Fibroblast of upper back skin (primary cell): ENCODE measurements at places on chromosomes 12 and 14.

GRCh38 chr12:34016361-34016760 lies 5.9 kb upstream of the ALG10 start:
- DNase-seq = no peak

GRCh38 chr14:34211732-34212131 lies 250.3 kb downstream of the SPTSSA start:
- DNase-seq = no peak

GRCh38 chr14:73777420-73777819 lies 63.2 kb upstream of the PNMA1 start:
- DNase-seq = no peak

- no peak for DNase-seq
These were observed 29.6 kb downstream of the TMX1 start for GRCh38 chr14:51269634-51270033.

DNA sequence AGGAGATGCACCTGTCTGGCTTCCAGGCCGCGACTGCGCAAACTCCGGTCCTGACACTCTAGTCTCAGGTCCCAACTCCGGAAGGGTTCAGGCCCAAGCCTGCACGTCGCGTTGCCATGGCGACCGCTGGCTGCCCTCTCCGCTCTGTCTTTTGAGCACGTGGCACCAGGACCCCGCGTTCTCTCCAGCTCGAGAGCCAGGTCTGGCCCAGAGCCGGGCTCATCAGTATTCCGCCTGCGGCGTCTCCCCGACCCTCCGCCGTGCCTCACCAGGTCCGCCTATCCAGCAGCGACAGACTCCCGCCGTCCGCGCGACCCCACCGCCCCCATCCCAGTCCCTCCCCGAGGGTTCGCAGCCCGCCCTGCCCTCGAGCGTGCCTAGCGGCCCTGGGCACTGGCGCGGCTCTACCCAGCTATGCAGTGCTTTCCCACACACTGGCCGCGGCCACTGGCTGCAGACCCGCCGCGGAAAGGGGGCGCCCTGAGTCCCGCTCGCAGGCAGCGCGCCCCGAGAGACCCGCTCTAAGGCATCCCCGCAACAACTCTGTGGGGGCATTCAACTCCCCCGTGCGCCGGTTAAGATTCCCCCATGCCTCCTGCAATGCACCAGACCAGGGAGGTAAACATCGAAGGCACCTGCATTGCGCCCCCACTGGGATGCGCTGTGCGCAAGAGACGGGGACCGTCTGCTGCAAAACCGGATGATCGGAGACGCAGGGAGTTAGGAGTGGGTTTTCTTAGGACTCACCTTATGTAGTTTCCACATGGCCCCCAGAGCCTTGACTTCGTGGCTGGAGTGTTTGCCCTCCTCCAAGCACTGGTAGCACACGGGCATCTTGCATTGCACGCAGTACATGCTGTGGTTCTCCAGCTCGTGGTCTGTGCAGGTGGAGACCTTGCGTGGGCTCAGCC lies 1.3 kb downstream of the TRIM9 start:
- DNase-seq = no peak

GRCh38 chr14:54815016-54815415 lies 87.6 kb downstream of the GCH1 start:
- peak; percentile 68 for DNase-seq

DNA sequence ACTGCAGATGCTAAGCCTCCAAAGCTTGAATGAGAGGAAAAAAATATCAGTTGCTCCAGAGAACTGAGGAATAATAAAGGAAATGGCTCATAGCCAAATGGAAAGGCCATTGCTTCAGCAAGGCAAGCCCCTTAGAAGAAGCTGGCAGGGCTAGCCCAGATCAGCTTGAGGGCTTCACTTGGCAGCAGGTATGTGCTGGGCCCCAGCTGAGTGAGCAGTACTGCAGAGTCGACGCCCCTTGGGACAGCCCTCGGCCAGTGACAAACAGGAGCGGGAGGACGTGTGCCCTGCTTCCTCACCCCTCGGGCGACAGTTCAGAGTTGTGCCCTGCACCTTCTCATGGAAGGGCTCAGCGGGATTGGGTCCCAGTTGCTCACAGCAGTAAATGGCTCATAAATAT lies 1031.2 kb upstream of the TMEM132C start:
- no peak for DNase-seq

- DNase-seq = peak; percentile 19
These were observed 20.8 kb upstream of the PYROXD1 start for GRCh38 chr12:21416511-21417121.

DNA sequence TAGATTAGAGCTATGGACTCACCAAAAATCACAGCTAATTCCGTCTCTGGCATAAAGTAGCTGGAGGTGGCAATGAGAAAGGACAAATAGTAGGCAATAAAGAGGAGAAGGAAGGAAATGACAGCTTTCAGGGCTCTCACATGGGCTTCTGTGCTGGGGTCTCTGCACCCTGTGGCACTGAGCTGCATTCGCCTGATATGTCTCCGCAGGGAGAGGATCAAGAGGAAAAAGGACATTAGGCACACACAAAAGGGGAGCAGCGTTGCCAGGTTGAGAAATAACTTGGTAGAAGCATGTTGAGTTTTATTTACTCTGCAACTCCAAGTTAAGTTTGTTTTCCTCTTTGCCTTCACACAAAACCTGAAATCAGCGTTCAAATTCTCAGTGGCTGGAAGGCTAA lies 686 bp downstream of the TAS2R7 start:
- DNase-seq = no peak

DNA sequence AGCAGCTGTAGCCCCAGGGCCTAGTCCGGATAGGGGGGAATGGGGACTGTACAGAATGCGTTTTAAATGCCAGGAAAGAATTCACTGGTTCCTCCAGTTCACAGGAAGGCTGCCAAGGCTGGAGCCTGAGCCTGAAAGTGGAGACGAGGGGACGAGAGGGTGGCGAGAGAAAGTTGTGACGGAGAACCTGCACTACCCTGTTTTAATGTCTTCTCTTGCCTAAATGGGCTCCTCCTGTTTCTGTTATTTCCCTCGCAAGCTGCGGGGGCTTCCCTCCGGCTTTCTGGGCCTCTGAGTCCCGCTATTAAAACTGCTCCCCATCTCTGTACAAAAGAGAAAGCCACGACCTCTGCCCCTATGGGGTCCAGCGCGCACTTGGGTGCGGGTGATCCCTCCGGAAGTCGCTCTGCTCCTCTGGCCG lies 4.5 kb downstream of the C1QL4 start:
- no peak for DNase-seq

GRCh38 chr14:54627540-54628363 lies 60.8 kb downstream of the SAMD4A start:
- DNase-seq = peak; percentile 69

DNA sequence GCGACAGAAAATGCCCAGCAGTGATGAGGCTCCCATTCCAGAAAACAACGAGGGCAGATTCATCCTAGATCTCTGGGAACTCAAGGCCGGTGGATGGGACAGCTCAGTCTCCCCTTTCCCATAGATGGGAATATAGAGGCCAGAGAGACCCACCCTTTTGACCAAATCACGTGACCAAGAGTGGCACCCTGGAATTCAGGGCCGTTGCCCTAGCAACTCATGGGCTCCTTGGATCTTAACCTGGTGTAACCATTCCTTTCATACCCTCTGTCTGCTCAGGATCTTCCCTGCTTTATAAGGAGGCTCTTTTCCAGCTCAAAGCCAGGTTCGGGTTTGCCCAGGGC lies 8.4 kb upstream of the LRTM2 start:
- no peak for DNase-seq

GRCh38 chr12:26001530-26001929 lies 43.0 kb downstream of the RASSF8 start:
- no peak for DNase-seq

DNA sequence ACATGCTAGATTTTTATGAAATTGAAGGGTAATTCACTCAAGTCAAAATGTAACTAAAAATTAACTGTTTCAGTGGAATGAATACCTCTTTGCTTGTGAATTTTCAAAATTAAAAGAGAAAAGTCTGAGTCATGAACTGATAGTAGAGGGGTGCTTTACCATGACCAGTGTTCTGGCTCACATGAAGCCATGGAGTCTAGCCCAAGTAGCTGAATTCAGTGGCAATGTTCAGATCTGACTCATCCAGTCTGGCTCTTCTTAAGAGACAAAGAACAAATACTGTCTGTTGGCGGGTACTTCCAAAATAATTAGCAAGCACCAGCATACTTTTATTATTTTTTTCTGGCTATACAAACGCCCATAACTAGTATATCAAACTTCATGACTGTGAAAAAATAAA lies 366.3 kb upstream of the GARIN6 start:
- DNase-seq = no peak

- DNase-seq = peak; percentile 23
These were observed 2.1 kb downstream of the WASHC4 start for GRCh38 chr12:105109465-105110212.
